ENCODE measurements at places on chromosomes 5 and 9.
A peak's percentile ranks its signal among the peaks of the same experiment; 100 is the strongest.

GRCh38 chr9:131740898-131741297 lies 1.0 kb upstream of the RAPGEF1 start:
- DNase-seq, result no peak

DNA sequence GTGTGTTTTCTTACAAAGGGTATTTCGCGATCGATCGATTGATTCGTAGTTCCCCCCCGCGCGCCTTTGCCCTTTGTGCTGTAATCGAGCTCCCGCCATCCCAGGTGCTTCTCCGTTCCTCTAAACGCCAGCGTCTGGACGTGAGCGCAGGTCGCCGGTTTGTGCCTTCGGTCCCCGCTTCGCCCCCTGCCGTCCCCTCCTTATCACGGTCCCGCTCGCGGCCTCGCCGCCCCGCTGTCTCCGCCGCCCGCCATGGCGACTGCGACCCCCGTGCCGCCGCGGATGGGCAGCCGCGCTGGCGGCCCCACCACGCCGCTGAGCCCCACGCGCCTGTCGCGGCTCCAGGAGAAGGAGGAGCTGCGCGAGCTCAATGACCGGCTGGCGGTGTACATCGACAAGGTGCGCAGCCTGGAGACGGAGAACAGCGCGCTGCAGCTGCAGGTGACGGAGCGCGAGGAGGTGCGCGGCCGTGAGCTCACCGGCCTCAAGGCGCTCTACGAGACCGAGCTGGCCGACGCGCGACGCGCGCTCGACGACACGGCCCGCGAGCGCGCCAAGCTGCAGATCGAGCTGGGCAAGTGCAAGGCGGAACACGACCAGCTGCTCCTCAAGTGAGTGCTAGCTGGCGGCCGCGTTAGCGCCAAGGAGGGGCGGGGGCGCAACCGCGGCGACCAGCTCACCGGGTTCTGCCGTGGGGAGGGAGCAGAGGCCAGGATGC lies 480 bp downstream of the LMNB1 start:
- DNase-seq, result peak; percentile 55

DNA sequence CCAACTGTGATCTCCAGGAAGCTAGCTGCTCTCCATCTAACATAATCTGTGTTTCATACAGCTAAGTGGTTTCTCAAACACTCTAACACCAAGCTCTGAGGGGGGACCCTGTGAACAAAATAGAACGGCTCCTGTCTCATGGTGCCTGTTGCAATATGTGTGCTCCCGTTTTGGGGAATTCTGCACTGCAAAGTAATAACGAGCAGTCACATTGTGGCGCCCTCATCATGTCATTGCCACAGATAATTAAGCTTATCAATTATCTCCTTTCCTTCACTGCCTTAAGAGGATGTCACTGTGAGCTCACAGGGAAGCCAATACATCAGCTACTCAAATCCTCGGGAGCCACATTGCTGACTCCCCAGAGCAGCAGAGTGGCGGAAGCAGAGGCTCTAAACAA lies 416.2 kb downstream of the SPOCK1 start:
- DNase-seq, result no peak

DNA sequence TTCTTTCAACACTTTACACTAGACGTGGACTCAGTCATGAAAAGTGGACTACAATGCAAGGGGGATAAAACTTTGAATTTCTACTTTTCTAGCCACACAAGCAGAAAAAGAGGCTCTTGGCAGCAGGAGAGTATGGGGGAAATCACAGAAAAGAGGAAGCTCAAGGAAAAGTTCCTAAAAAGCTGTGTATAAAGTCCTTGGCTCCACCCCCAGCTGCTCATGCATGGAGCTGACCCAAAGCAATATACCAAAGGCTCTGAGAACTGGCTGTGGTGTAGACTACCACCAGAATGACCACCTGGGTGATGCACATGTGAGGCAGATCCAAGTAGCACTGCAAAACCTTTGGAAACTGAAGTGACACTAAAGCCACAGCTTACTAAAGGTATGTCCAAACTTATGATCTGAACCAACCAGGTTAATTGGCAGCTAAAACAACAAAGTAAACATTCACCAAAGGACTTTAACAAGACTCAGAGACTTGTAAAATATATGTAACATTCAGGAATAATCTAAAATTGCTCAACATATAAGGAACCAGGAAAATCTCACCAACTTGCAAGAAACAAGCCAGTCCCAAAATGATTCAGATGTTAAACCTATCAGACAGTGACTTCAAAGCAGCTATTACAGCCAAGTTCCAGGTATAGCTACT lies 55.5 kb upstream of the RASGRF2 start:
- DNase-seq, result no peak

DNA sequence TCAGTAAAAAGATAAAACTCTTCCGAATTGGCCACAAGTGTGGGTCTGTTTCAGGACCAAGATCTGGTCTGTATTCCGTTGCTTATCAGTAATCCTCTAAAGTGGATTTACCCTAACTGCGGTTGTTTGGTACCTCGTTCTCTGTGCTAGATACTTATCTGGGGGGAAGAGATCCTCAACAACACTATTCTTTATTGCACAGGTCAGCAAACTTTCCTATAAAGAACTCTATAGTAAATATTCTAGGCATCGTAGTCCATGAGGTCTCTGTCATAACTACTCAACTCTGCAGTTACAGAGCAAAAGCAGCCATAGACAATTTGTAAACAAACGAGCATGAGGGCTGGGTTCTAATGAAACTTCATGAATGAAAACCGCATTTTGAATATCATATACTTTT lies 335.8 kb upstream of the KIF2A start:
- DNase-seq, result no peak

GRCh38 chr5:107451028-107451427 lies 219.7 kb downstream of the EFNA5 start:
- DNase-seq, result no peak

- DNase-seq, result no peak
These were observed 364.6 kb upstream of the TRPC7 start for GRCh38 chr5:136729901-136730355.

GRCh38 chr5:24208686-24209106 lies 436.1 kb downstream of the CDH10 start:
- DNase-seq, result no peak

- no peak for DNase-seq
These were observed 72.3 kb downstream of the PSMB7 start for GRCh38 chr9:124342776-124343485.

DNA sequence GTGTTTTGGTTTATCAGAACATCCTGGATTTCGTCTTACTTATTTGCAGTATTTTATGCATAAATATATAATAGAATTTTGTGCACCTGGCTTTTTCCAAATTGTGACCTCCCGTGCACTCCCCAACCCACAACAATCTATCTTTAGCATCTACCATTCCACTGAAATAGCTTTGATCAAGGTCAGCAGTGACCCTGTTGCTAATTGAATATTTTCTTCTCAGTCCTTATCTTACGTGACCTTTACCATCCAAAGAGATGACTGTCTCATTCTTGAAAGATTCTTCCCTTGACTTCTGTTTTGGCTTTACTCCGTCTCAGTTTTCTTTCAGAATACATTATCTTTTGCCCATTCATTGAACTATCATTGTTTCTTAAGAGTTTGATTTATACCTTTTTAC lies 18.4 kb downstream of the NDUFS4 start:
- no peak for DNase-seq
